Head of caudate nucleus (tissue), 42 donors: ENCODE measurements at places on chromosomes 5 and 9.

DNA sequence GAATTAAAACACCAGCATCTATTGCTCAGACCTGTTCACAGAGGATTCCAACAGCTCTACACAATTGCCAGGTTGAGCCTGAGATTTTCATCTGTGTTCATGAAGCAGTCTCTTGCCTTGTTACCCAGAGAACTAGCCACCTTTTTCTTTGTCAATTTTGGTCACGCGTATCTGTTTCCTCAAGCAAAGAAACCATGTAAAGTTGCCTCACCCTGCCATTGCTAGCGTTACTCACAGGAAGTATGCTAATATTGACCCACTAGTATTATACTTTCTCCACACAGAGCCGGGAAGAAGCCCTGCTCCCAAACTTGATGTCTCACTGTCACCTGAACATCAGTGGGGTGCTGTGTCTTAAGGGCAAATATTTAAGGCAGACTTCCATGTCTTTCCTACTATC lies 168.5 kb downstream of the PLPPR1 start:
- no peak for DNase-seq

GRCh38 chr5:38167562-38167996 lies 90.8 kb upstream of the EGFLAM start:
- DNase-seq, result no peak

- no peak for DNase-seq
Measured at GRCh38 chr5:155049569-155050383, 36.2 kb downstream of the KIF4B start.

GRCh38 chr9:129311643-129312042 lies 133.6 kb upstream of the IER5L start:
- peak; percentile 8 for DNase-seq

- peak; percentile 11 for DNase-seq
Measured at GRCh38 chr9:17906841-17907778, 328.2 kb downstream of the SH3GL2 start.

GRCh38 chr5:156420665-156421064 lies 93.7 kb downstream of the SGCD start:
- DNase-seq, result no peak

- DNase-seq, result no peak
Measured at GRCh38 chr5:154728939-154729588, 26.1 kb upstream of the LARP1 start.

GRCh38 chr5:82416512-82416911 lies 138.4 kb upstream of the RPS23 start:
- no peak for DNase-seq

DNA sequence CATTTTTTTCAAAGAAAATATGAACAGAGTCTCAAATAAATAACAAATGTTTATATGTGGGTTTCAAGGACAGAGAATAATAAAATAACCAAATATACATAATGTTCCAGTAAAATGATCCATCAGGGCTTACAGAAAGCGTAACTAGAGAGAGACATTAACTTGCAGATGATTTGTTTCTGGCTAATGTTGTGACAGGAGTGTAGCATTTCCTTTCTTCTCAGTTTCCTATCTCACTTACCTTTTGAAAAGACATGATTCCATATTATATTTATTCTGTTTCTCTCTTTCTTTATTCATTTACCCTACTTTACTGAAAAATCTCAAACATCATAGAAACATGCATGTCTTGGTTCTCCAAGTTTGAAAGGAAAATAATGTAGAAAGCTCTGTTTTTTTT lies 451.3 kb upstream of the CDH9 start:
- no peak for DNase-seq

- no peak for DNase-seq
Measured at GRCh38 chr5:56088967-56089829, 94.4 kb upstream of the IL6ST start.

DNA sequence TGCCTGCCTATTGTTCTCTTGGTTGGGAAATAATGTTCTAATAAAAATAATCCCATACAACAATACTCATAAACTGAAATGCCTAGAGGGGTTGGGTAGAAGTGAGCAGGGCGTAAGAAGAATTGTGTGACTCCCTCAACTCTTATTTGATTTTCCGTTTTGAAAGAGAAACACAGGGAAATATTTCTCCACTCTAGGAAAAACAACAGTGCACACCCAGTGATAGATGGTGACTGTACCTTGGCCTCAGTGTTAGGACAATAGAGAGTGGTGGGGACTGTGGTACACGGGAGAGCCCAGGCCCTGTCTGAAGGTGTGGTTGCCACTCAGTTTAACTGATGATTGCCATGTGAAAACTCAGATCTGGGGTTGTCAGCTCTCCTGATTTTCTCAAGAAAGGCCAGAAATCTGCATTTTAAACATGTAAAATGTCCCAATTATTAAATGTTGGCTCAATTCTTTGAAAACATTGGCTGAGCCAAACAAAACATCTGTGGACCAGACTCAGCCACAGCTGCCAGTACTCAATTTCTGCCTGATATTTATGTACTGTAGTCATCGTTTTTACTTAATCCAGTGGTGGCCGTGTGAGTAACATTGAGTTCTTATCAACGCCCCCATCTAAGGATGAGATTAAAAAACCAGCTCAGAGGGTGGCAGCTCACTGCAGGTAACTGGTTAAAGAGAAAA lies 103.8 kb upstream of the ZNF618 start:
- DNase-seq, result no peak
